ENCODE measurements at places on chromosomes 6 and 20.

DNA sequence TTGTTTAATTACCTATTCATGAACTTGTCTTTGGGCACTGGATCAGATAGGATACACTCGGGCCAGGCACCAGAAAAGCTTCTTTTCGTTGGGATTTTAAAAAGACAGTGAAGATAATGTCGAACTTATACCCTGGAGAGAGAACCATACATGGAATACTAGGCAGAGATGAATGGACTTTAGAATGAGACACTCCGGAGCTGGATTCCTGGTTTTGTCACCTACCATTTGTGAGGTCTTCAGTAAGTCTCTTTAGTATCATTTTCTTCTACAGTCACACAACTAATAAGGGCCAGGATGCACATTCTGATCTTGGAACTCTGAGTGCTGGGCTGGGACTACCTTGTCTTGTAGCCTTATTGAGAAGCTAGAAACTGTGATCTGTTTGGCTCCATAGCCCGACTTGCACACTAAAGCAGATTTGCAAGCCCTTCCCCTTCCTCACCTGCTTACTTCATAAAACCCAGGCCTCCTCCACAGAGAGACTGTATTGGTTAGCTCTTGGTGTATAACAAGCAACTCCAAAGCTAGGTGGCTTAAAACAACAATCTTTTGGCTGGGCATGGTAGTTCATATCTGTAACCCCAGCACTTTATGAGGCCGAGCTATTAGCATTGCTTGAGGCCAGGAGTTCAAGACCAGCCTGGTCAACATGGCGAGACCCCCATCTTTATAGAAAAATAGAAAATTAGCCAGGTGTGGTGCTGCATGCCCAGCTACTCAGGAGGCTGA, 7.4 kb upstream of the IFT52 start:
- no peak for DNase-seq

DNA sequence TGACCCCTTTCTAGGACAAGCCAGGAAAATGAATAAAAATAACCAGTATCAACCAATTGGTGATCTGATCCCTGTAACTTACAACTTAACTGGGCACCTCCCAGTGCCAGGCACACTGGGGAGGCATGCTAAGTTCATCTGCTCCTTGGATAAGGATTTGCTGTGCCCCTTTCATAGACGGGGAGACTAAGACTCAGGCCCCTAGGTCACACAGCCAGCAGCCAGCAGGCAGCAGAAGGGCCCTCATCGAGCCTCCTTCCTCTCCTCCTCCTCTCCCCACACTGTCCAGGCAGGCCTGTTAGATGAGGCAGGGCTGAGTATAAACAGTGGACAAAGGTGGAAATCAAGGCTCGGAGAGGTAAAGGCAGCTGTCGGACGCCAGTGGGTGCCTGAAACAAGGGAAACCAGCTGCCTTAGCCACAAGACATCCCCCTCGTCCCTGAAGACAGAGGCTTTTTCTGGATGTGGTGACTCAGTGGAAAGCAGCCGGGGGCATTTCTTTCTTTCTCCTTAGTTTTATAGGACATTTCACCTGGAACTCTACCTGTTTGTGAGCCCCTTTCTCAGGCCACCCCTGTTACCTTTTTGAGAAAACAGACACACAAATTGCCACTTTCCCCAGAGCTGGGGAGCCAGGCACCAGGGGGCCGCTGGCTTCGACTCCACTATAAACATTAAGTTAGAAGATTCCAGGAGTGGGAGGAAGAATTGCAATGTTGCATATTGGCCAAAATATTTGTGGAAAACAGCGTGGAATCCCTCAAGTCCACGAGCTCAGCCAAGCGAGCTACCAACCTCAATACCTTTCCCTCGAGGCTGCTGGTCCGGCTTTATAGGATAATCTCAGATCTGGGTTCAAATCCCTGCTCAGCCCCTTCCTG, 166.0 kb downstream of the PREX1 start:
- DNase-seq, result no peak

- DNase-seq, result no peak
These were observed 100.9 kb downstream of the RNF144B start for GRCh38 chr6:18488004-18488403.

- no peak for DNase-seq
These were observed 107.4 kb downstream of the SCML4 start for GRCh38 chr6:107716688-107717089.

- DNase-seq, result peak; percentile 45
These were observed 144.2 kb downstream of the MYO6 start for GRCh38 chr6:75893058-75893775.

DNA sequence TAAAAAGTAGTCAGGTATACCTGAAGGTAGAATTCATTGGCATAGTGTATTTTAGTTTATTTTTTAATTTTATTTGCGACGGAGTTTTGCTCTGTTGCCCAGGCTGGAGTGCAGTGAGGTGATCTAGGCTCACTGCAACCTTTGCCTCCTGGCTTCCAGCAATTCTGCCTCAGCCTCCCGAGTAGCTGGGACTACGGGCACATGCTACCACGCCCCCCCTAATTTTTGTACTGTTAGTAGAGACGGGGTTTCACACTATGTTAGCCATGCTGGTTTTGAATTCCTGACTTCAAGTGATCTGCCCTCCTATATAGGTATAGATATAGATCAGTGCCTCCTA, 102.8 kb upstream of the PRSS16 start:
- DNase-seq, result no peak

DNA sequence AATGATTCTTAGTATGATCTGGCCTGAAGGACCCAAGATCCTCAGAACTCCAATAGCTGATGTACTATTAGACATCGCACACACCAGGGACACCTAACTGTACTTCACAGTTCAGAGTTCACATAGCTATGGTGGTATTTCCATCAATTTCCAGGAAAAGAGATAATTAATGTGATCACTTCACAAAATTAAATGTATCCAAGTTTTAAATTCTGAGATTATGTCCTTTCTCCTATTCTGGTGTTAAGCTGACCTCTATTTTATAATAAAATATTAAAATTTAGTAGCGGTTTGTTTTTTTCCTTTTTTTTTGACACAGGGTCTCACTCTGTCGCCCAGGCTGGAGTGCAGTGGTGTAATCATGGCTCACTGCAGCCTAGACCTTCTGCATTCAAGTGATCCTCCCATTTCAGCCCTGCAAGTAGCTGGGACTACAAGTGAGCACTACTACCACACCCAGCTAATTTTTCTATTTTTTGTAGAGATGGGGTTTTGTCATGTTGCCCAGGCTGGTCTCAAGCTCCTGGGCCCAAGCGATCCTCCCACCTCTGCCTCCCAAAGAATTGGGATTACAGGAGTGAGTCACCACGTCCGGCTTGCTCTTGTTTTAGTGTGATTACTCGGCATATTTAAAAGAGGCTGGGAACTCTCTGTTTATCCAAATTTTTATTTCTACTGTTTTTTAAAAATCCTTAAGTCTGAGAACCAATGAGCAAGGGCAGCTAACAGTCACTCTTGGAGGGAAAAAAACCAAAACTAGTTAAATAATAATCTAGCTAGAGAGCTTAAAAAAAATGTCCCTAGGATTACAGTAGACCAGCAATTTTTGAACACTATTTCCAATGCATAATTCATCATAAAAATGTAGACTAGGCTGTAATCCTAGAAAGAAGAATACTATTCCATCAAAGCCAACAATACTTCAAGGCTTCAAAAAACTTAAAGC, 16.0 kb downstream of the KIF13A start:
- DNase-seq, result no peak

GRCh38 chr6:1604158-1605003, 5.3 kb upstream of the FOXC1 start:
- no peak for DNase-seq

- no peak for DNase-seq
These were observed 109.8 kb downstream of the CHD6 start for GRCh38 chr20:41508335-41508734.

DNA sequence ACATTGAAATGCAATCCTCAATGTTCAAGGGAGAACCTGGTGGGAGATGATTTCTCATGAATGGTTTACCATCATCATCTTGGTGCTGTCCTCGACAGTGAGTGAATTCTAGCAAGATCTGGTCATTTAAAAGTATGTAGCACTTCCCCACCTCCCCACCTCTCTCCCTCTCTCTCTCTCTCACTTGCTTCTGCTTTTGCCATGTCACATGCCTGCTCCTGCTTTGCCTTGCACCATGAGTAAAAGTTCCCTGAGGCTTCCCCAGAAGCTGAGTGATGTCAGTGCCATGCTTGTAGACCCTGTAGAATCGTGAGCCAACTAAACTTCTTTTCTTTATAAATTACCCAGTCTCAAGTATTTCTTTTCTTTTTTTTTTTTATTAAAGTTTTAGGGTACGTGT, 60.5 kb downstream of the DST start:
- no peak for DNase-seq

DNA sequence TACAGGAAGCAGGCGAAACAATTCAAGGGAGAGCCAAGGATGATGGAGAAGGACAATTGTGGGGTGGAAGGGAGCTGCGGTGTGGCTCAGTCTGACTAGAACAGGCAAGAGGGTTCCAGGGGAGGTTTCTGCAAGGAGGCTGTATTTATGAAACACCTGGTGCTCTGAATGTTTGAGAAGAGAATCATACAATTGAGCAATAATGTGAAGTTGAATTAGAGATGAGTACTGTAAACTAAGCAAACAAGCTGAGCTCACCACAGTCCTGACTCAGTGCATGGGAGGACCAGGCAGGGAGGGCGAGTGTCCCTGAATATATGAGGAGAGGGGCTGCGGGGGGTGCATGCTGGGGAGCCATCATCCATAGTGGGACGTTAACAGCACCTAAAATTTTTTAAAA, 279.7 kb downstream of the KIF16B start:
- DNase-seq, result no peak

GRCh38 chr20:23008667-23009066, 26.4 kb upstream of the SSTR4 start:
- no peak for DNase-seq

- DNase-seq, result no peak
These were observed 70.2 kb downstream of the SLC22A3 start for GRCh38 chr6:160418370-160418769.

- DNase-seq, result no peak
These were observed 145.5 kb upstream of the RPS6KA2 start for GRCh38 chr6:166772518-166772917.

GRCh38 chr6:145620088-145620487, 115.2 kb downstream of the EPM2A start:
- no peak for DNase-seq

DNA sequence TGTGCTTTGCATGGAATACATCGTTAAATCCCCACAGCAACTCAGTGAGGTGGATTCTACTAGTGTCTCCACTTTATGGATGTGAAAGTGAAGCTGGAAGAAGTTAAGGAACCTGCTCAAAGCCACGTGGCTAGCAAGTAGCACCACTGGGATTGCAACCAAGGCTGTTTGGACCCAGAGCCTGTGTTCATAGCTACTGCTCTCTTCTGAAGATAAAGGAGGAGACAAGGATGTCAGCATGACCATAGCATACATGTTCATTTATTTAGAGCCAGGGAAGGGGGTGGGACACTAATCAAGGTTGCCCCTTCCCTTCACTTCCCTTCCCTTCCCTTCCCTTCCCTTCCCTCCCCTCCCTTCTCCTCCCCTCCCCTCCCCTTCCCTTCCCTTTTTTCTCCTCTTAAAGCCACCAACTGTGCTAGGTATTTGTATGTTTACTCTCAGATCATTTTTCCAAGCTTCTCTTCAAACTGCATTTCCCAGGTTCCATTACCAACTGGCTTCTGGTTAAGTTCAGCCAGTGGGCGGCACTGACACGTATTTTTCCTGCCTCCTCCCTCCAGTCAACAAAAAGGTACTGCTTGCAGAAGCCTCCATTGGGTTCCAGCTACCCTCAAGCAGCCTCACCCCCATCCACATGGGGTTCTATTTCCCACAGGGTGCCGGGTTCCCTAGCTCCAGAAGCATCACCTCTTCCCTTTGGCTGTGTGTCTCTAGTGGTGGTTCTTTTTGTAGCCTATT, 134.9 kb downstream of the BCAS1 start:
- DNase-seq, result no peak

- DNase-seq, result peak; percentile 65
These were observed 661.3 kb downstream of the BCKDHB start for GRCh38 chr6:80767808-80768207.

DNA sequence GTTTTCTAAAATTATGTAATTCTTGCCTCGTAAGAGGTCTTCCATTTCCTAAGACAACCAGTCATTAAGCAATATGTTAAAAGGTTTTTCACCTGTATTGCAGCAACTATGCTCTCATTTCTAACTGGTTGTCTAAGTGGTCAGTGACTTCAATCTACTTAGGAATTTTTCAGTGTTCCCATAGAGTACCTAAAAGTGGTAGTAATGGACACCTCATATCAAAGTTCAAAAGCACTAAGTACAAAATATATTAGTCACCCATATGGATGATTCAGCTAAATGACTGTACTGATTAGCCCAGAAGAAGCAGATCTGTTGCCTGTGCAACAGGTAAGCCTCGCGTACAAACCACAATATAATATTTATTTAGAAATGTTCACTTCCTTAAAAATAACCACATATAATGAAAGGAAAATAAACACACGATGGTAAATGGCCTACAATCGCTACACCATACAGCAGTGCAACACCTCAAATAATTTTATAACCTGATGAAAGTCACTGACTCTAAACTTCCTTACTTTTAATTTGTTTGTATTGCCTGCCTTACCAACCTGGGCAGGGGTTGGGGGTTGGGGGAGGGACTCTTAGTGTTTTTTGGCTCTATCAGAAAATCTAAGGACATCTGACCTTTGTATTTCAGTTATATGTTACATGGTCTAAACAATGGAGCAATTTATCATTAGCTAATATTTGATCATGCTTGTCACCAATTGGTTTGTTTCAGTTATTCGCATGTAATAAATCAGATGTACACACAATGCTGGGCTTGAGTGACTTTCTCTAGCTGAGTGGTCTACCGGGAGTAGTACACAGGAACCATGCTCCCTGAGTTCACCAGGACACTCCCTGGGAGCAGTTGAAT, 105.9 kb downstream of the HIVEP2 start:
- DNase-seq, result no peak

- no peak for DNase-seq
These were observed 5.1 kb downstream of the RING1 start for GRCh38 chr6:33213166-33213988.

- no peak for DNase-seq
These were observed 87.1 kb downstream of the COL19A1 start for GRCh38 chr6:69953491-69953890.

DNA sequence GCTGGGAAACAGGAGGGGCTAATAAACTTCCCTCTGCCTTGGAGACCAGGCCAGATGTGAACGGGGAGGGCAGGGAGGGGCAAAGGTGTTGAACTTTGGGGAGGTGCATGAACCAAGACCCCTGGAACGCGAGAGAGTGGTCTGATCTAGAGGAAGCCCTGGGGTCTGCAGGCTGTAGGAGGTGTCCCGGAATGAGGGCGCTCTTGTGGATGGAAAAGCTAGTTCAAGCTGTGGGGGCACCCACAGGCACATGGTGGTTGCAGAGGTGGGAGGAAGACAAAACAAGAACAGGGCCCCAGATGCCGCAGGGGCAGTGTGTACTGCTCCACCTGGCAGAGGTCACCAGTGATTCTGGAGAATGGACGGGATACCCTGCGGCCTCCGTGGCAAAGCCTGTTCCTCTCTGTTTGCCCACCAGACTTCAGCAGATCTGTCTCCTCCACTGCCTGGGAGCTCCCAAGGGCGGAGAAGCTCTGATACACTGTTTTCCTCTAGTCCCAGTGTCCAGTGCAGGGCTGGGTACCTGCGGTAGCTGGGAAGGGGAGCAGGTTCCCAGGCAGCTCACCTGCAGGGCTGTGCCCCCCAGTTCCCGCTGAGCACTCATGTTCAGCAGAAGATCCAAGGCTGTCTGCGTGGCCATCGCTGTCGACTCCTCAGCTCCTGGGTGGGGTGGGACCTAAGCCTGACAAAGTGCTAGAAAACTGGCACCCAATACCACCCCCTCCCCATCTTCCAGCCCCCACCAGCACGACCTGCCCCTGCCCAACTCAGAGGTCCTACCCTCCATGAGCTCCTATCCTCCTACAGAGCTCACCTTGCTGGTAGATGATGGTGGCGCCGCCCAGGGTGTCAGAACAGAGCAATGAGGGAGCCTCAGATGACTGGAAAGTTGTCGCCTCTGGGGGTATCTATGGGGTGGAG, 14.7 kb downstream of the ZNF335 start:
- no peak for DNase-seq
